ENCODE measurements at places on chromosomes 1 and 21.

DNA sequence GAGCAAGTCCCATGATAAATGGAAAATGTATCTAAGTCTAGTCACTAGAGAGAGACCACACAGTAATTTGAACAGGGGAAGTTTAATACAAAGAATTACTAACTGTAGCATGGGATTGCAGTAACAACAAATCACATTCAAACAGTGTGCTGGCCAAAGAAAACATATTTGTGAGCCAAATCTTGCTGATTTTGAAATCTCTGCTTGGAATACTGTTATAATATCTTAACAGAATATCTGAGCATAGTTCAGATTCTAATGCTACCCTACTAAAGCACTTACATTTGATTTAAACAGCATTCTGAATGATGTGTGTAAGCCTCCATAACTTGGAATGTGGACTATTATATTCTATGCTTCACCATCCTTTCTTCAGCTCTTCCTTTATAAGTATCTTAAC is 270.0 kb upstream of the BRINP3 start:
- no peak for DNase-seq

GRCh38 chr1:917466-918091 is 6.1 kb upstream of the SAMD11 start:
- no peak for DNase-seq

DNA sequence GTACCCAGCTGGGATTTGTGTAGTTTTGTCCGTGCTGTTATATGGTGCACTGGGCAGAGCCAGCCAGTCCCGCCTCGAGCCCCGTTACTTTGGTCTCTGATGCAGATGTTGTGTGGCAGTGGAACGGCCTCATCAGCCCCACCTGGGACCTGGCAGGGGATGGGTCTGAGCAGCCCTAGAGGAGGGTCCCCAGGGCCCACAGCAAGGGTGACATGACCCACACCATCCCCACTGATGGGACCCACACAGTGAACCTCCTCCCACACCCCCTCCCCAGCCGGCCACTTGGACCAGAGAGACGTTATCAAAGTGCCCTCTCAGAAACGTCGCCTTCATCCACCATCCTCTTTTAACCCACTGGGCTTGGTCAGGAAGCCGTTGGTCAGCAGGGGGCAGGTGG is 42.0 kb upstream of the PCBP3 start:
- DNase-seq, result no peak

DNA sequence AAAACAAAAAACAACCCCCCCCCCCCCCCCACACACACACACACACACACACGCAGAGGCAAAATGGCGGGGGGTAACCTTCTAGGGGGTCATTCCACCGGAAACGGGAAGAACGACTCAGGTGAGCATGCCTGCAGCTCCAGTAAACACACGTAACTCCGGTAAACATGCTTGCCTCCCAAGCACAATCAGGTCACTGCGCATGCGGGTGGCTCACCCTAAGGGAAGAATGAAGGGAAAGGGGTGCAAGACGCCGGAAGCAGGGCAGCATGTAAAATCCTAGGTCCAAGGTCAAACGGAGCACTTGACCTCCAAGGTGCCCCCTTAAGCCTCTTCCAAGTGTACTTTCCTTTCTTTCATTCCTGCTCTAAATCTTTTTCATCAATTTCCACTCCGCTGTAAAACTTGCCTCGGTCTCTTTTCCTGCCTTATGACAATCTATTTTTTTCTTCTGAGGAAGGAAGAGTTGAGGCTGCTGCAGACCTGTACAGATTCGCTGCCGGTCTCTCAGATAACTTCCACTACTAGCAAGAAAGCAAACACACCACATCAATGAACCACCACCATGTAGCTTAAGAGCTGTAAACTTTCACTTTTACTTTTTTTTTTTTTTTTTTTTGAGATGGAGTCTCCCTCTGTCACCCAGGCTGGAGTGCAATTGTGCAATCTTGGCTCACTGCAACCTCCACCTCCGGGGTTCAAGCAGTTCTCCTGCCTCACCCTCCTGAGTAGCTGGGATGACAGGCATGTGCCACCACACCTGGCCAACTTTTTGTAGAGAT is 21.0 kb upstream of the CBR3 start:
- DNase-seq, result peak; percentile 19

DNA sequence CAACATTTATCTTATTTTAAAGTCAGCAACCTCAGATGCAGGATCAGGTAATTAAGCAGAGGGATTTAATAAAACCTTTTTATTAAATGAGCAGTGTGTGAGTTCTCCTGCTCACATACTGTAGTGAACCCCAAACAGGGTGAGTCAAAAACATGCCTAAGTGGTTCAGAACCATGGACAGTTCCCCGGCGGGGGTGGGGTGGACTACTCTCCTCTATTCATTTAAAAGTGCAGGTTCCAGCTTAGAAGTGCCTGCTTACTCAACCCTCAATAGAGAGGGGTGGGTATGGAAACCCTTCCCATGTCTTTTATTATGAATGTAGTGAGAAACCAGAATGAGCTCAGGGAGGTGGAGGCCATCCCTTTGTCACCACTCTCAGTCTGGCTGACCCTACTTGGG is 397.9 kb downstream of the HHAT start:
- DNase-seq, result peak; percentile 71

DNA sequence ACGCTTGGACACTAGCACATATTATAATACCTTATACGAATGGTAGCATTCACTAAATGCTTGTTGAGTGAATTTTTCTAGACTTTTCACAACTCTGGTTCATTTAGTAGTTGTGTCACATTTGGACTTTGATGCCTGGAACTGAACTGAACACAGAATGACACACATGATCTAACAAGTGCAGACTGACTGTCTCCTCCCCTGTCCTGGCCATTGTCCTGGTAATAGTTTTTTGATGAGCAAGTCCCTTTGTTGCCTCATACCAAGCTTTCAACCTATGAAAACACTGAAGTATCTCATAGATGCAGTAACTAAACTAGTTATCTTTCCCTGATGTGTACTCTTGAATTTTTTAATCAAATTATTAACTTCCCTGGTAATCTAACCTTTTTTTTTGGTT is 66.4 kb downstream of the LRRC8D start:
- no peak for DNase-seq

DNA sequence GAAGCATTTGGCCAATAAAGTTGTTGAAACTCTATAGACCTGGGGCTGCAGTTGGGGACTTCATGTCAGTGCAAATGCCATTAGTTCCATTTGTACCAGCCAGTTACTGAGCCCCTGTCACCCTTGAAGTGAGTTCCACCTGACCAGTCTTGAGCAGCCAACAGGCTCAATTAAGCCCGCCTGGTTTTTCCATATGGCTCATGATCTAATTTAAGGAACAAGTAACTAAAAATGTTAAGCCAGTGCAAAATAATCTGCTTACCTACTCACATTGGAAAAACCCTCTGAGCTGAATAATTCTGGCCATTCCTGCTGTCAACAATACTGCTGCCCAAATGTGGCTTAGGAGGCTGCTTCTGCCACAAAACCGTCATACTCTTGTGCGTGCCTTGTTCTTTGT is 21.6 kb downstream of the NSUN4 start:
- DNase-seq, result no peak

- no peak for DNase-seq
These were observed 272.2 kb downstream of the TNR start for GRCh38 chr1:175471039-175471800.

DNA sequence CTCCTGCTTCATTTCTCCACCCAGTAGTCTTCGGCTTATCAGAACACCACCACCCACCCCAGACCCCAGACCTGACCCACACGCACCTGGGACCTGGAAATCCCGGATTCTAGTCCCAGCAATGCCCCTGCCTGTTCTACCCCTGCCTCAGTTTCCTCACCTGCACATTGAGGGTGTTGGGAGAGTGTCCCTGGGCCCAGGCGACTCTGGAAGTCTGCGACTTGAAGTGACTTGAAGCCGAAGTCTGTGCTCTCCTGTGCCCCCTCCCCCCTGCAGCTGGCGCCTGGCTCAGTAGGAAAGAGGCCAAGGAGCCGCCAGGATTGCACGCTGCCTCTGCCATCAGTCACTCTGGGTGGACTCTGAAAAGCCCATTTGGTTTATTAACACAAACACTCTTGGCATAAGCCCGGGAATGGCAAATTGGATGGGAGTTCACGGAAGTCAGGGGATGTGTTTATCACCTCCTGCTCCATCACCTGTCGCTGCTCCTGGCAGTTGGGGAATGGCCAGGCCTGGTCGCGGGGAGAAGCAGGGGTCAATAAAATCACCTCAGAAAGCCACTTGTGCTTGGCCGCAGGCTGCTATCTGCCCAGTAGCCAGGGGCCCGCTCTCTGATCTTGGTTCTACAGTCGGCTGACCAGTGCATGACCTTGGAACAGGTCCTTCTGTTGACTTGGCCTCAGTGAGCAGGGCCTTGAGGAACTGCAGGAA is 132.7 kb downstream of the ACTL8 start:
- DNase-seq, result no peak

DNA sequence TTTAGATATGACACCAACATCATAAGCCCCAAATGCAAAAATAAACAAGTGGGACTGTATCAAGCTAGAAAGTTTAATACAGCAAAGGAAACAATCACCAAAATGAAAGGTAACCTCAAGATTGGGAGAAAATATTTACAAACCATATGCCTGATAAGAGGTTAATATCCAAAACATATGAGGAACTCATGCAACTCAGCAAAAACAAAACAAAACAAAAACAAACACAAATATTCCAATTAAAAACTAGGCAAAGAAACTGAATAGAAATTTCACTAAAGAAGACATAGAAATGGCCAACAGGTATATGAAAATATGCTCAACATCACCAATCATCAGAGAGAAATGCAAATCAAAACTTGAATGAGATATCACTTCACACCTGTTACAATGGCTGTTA is 116.5 kb upstream of the ATP1B1 start:
- no peak for DNase-seq

- DNase-seq, result no peak
These were observed 240.8 kb upstream of the NR5A2 start for GRCh38 chr1:199786695-199787094.

DNA sequence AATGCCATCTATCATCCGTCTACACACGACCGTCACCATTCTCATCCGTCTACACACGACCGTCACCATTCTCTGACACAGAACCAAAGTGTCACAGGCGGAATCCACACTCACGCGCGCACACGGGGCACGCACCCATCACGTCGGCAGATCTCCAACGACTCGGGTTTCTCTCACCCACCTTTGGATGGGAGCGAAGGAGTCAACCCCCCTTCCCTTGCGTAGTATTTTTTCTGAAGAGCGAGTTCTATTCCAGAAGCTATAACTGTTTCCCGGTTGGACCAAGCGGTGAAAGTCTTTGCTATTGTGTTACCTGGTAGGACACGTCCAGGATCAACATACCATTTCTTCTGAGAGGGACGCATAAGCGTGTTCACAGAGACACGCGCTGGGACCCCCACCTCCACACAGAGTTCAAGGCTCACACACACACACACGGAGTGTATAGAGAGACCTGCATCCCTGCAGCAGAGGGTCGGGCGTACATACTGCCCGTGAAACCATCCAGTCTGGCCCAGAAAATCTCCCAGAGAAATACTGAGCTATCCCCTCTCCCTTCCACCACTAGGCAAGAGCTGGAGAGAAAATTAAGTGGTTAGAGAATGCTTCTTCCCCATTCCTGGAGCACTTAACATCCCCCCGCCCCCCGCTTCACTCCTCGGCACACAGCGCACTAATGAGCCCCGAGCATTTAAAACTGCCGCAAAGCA is 741 bp downstream of the DUSP10 start:
- DNase-seq, result peak; percentile 72

DNA sequence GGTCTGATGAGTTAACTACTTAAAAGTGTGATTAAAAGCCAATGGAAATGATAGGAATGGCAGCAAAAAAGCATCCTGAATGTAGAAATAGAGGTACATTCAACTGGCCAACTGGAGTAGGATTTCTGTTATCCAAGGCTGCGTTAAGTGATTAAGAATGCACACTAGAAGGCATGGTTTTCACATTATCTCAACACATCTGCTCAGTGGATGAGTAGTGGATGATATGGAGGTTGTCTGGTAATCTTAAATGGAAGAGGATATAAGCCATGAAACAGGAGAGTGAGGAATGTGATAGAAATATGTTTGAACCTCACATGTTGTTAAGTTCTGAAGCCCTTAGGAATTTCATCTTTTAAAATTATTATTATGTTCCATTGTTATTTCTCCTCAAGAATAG is 839.9 kb downstream of the USP25 start:
- DNase-seq, result peak; percentile 9

- no peak for DNase-seq
These were observed 59.5 kb downstream of the CNIH3 start for GRCh38 chr1:224675590-224675989.

DNA sequence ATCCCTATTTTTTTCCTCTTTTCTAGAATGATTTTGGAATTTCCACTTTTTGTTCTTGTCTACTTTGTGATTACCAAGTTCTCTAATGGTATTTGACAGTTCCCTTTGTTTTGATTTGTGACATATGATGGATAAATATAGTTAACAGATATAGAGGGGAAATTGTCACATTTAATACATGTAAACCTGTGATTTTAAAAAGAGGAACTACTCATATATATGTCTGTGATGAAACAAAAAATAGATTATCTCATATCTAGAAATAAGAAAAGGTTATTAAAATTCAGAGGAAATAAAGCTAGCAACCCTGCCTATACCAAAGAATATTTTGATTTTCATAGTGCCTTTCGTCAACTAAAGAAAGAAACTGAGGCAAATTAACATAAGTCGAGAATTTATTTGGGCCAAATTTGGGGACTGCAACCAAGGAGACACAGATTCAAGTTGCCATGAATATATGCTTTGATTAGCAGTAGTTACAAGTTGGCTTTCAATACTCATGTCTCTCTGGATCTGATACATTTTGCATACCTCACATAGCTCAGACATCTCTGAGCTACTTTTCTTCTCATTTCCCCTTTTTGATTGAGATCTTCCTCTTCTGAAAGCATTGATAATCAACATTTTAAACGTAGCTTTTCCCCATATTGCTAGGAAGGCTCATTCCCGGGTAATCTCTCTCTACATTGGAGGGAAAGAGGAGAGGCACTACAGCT is 15.6 kb upstream of the C21orf91 start:
- no peak for DNase-seq

- no peak for DNase-seq
These were observed 54.0 kb downstream of the ZNF281 start for GRCh38 chr1:200355801-200356200.

GRCh38 chr1:39048745-39049370 is 22.7 kb downstream of the NDUFS5 start:
- peak; percentile 48 for DNase-seq

GRCh38 chr1:29540801-29541357 is 304.6 kb downstream of the PTPRU start:
- no peak for DNase-seq

DNA sequence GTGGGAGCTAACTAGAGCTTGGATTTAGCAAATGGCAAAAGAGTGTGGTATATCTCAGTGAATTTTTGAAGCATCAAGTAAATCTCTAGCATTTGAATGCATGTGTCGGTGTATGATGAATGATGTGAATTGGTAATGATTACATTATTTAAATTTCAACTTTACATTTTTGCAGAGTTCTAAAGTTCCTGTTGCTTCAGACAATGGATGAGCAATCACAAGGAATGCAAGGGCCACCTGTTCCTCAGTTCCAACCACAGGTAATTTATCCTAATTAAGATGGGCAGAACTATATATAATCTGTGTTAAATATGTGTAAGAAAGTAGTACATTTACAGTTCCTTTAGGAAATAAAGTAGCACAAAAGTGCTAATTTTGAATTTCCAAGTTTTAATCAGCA is 75.6 kb downstream of the NEK7 start:
- DNase-seq, result no peak
